Anterior cingulate cortex (tissue), 58 donors: ENCODE measurements at places on chromosomes 7 and 10.

DNA sequence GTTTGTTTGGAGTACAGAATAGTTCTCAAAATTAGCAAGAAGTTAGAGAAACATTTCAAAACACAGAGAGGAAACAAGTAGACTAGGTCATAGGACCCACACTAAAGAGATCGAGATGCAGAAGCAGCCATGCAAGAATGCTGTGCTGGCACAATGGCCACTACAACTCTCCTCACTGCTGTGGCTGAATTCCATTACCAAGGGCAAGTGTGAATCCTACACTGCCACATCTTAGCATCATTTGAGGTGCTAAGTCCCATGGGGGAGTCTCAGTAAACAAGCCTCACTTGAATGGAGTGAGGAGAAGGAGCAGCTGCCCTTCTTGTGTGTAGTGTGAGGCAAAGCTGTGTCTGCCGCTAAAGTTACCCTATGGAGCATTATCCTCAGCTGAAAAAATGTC, 56.7 kb downstream of the PCLO start:
- DNase-seq, result no peak

GRCh38 chr7:149475121-149476045, 14.5 kb upstream of the ZNF777 start:
- no peak for DNase-seq

DNA sequence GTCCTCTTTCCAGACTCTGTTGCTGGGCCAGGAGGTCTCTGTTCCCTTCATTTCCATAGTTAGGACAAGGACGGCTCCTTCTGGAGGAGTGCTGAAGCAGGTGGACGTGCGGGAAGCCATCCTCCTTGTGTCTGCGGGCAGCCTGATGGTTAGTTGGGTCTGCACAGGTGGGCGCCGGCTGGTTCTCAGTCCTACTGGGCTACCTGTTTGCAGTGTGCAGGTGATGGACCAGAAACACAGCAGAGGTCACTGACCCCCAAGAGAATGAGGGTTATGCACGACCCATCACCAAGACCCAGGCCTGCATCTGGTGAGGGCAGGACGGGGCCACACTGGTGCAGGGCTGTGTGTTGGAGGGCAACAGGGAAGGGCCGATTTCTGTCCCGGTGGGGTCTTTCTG, 7.8 kb downstream of the RARRES2 start:
- no peak for DNase-seq

DNA sequence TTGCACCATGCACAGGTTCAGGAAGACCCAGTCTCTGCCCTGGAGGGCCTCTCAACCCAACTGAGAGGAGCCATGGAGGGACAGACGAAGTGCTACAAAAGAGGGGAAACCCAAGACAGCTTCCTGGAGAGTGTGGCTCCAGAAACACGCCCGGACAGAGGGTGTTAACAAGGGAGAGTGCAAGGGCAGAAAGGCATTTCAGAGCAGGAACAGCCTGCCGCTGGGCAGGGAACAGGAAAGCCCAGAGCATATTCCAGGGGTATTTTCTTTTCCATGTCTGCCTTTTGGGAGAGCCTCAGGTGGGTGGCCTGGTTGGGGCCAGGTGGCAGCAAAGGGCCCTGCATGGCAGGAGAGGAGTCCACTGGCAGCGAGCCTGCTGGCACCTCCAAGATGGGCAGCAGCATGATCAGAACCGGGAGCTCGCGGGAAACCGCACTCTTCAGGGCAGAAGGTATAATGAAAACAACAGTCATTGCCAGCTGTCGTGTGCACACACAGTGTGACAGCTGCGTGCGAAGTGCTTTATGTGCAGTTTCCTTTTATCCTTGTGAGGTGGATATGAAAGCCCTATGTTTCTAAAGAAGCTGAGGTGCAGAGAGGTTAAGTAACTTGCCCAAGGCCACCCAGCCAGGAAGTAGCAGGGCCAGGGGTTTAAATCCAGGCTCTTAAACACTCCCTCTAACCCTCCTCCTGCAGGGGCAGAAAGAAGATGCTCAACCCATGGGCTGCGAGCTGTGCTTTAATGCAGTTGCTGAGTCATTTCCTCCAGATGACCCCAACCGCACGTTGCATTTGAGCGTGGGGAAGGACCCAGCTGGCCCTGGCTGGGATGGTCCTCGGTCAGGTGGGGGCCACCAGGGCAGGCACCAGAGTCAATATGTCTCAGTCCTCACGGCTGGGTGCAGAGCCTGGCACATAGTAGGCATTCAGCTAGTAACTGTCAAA, 128.6 kb downstream of the OAT start:
- no peak for DNase-seq

DNA sequence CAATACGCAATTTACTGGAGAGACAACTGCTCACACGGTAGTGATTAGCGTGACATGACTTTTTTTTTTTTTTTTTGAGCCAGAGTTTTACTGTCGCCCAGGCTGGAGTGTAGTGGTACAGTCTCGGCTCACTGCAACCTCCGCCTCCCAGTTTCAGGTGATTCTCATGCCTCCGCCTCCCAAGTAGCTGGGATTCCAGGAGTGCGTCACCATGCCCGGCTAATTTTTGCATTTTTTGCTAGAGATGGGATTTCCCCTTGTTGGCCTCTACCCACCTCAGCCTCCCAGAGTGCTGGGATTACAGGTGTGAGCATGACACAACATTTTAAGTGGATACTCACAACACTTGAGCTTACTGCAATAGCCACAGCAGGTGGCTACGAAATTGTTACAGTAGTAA, 11.9 kb downstream of the ARL4A start:
- DNase-seq, result no peak

DNA sequence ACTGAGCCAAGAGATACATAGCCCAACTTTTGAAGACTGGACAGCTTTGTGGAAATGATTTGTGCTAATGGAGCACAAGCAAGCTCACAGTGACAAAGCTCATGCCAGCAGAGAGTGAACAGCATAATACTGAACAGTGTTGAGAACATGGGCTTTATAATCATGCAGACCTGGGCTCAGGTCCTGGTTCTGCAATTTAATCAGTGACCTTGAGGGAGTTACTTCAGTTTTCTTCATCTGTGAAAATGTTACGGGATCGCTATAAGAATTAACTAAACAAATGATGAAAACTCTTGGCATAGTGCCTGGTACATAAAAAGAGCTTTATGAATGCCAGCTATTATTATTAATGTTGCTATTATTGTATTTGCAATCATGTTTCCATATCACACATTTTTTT, 690.5 kb upstream of the LRRN3 start:
- no peak for DNase-seq

GRCh38 chr10:110393866-110394265, 89.1 kb upstream of the SMNDC1 start:
- DNase-seq, result no peak

DNA sequence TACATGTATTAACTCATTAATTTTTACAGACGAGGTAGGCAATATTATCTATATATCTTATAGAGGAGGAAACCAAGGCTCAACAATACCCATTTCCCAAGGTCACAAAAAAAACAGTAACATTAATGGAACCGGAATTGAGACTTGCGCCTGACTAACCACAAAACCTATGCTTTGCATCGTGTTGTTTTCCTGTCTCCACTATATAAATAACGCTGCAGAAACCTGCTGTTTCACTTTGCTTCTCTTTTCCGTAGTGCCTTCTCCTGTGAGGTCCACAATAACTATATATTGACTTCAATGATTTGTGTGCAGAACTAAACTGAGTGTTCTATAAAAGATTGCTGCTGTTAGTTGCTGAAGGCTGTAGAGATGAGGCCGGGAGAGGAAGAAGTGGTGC, 97.7 kb upstream of the RPA3 start:
- DNase-seq, result no peak

DNA sequence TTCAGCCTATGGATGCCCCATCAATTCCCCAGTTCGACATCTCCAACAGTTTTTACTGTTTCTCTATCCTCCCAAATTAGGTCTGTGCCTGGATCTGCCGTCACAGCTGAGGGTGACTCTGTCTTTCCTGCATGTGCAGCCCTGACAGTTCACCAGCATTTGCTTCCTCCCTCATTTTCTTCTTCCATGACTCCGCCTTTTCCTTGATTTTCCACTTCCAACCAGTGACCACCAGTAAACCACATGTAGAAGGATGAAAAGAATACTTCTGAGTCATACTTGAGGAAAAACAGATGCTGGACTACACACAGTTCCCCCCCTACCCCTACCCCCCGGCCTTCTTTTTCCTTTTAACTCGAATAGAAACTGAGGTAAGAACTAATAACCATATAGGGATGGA, 311.8 kb upstream of the POM121L12 start:
- no peak for DNase-seq

DNA sequence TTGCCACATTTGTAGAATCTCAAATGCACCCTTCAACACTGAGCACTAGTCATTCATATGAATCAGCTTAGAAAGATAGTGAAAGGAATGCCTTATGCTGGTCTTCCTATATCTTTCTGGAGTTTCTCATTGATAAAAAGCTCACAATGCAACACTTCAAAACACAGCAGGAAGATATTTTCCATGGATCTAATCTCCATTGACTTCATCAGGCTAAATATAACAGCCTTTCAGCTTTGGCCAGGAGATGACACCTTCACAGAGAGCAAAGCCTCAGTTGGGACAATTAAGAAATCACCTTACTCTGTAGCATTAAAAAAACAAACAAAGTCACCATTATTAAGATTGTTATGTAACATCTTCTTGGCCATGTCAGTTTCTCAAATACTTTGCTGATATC, 6.7 kb downstream of the NRP1 start:
- DNase-seq, result no peak

DNA sequence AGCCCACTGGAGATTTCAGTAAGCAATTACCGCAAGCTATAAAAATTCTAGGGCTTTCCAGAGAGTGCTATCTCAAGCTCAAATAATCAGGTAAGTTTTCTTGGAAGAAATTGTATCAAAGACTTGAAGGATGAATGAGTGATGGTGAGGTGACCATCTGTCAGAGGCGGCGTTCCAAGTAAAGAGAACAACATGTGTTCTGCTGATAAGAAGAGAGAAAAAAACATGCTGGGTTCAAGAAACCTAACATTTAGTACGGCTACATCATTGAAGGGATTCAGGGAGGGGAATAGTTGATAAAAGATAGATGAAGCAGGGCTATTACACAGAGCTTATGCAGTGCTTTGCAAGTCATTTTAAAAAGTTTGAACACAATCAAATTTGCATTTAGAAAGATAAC, 100.7 kb downstream of the GNAI1 start:
- no peak for DNase-seq
